Mesothelial cell of epicardium (in vitro differentiated cells): ENCODE measurements at places on chromosomes 16 and 17. TPM values are rescaled to one million over a fixed set of nuclear protein-coding genes. Genes with fewer than 3 reads are reported as not detected.

Gene SLC2A4
- 1.6 to 1.8 TPM (median 1.6 TPM) in 3 replicates for total RNA-seq

Gene RNF112
- total RNA-seq, result 2.7 to 4.8 TPM (median 4.2 TPM) in 3 replicates

Gene ZNF263
- 43.5 to 45.5 TPM (median 44.9 TPM) in 3 replicates for total RNA-seq

Gene CCT6B
- total RNA-seq, result 3.2 to 3.5 TPM (median 3.3 TPM) in 3 replicates

Gene KRTAP3-2
- total RNA-seq, result not detected in 3 replicates

Gene MYH8
- total RNA-seq, result not detected in 3 replicates

Gene KRTAP1-1
- not detected in 3 replicates for total RNA-seq

Gene KCNJ12
- total RNA-seq, result 0.53 to 0.76 TPM (median 0.54 TPM) in 3 replicates

Gene PYDC1
- not detected in 3 replicates for total RNA-seq

Gene CLEC3A
- not detected in 3 replicates for total RNA-seq

GRCh38 chr16:69564845-69565670 is 708 bp upstream of the NFAT5 start:
- no peak for DNase-seq

GRCh38 chr16:88570691-88571092 is 489 bp downstream of the ZC3H18 start:
- no peak for DNase-seq

GRCh38 chr16:7268182-7268581 is 64.5 kb upstream of the RBFOX1 start:
- no peak for DNase-seq

DNA sequence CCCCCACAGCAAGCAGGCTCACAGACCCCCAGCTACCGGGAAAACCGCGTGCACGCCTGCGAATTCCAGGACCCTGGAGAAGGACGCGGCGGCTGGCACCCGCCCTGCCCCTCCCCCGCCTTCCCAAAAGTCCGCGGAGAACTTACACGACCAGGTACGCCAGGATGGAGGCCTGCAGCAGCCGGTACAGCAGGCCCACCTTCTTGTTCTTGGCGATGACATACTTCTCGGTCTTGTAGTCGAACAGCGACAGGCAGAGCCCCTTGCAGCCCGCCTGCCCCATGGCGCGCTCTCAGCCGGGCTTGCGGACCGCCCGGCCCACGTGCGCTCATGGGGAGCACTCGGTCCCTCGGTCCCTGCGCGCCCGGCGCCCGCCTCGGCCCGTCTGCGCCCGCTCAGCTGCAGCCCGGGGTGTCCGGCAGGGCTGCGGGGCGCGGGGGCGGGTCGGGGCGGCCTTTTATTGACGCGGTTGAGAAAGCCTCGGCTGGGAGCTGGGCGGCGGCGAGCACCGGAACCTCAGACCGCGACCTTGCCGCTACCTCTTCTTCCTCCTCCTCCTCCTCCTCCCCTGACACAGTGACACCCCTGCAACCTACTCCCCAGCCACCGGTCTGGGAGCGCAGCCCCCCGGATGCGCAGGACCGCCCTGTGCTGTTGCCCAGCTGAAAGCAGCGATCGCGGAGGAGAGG is at the start of gene P2RX5:
Gene P2RX5 (minus strand): TSS at position 433 of the 689 bp plus-strand sequence. CDS start 150 bp downstream, at position 283.
- DNase-seq, result no peak

DNA sequence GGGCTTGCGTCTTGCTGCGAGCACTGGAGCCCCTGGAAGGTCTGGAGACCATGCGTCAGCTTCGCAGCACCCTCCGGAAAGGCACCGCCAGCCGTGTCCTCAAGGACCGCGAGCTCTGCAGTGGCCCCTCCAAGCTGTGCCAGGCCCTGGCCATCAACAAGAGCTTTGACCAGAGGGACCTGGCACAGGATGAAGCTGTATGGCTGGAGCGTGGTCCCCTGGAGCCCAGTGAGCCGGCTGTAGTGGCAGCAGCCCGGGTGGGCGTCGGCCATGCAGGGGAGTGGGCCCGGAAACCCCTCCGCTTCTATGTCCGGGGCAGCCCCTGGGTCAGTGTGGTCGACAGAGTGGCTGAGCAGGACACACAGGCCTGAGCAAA is 7.4 kb downstream of the MPG start:
- DNase-seq, result no peak

DNA sequence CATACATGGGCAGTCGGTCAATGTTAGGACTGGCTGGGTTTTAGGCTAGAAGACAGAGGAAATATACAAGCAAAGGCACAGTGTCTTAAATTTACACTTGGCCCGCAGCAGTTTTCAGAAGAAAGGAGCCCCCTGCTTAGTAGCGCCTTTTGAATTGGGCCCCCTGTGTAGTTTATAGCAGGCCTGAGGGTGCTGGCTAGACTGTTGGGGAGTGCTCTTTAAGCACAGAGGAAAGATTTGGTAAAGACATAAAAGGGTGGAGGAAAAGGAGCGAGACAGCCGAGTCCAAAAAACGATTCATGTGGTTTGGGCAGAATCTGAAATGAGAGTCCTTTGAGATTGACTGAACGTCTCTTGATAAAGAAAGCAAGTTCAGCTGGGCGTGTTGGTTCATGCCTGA is 10.6 kb downstream of the RMI2 start:
- DNase-seq, result no peak

GRCh38 chr16:68734782-68735181 is 2.3 kb upstream of the CDH1 start:
- DNase-seq, result no peak

DNA sequence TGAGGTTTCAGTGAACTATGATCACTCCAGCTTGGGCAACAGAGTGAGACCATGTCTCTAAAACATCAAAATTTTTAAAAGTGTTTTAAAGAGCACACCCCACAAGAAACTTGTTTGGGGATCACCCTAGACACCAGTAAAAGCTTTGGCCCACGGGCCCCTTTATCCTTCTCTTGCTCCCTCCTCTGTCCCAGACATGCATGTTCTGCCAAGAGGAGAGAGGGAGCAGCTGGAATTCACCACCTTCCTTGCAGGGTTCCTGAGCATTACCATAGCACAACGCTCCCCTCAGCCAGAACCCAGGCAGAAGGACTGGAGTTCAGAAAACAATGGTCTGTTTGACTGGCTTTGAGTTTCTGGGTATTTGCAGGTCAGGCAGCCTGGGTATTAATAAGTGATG is 214.3 kb upstream of the CDH5 start:
- no peak for DNase-seq

DNA sequence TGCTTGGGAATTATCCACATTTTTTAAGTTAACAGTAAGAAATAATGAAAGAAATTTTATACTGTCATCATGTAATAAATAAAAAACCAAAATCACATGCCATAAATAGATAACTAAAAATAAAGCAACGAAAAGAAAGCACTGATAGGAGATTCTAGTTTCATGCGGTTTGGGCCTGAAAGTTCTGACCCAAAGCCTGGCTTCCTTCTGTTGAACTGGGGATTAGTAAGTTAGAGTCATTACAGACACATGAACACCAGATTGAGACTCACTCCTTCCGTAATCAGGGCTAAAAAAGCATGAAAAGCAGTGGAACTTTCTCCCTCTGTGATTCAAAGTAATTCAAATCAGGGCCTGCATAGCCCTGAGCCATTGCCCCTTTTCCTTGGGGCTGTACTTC is 13.2 kb upstream of the SLC6A2 start:
- DNase-seq, result no peak

- DNase-seq, result no peak
Measured at GRCh38 chr17:51132964-51133319, 12.3 kb upstream of the SPAG9 start.

- no peak for DNase-seq
Measured at GRCh38 chr16:13041180-13041579, 139.8 kb downstream of the SHISA9 start.

GRCh38 chr16:24345704-24346103 is 89.6 kb downstream of the CACNG3 start:
- DNase-seq, result no peak

DNA sequence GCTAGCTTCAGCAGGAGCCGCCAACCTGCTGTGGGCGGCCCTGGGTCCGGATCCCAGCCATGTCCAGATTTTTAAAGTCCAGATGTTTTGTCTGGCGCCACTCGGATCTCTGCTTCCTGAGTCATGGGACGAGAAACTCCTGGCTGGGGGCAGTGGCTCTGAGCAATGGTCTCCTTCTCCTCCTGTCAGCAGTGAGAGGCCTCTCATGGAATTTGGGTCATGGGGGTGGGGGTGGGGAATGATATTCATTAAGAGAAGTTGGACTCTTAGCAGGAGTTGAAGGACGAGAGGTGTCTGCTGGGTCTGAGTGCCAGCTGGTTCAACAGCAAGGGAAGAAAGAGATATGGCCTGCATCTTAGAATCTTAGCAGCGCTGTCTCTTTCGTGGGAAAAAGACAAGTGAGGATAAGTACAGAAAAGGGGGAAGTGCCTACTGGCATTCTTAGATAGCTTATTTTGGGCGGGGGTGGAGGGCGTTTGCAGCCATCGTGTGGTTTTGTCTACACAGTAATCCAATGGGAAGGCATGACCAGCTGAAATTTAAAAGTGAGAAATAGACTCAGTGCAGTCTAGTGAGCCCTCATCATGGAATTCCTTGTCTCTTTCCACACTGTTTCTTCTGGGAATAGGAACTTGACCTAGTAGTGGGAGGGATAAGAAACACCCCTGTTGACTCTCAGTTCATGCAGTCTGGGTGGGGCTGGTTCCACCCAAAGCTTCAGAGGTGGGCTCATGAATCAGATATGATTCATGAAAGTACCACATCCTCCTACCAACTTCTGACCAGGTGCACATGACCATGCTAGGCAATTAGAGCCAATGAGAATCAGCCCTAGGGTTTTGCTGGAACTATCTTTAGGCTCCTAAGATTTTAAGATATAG is 80.5 kb downstream of the MYH13 start:
- DNase-seq, result no peak

- DNase-seq, result no peak
Measured at GRCh38 chr17:73138541-73139138, 26.2 kb upstream of the SSTR2 start.

DNA sequence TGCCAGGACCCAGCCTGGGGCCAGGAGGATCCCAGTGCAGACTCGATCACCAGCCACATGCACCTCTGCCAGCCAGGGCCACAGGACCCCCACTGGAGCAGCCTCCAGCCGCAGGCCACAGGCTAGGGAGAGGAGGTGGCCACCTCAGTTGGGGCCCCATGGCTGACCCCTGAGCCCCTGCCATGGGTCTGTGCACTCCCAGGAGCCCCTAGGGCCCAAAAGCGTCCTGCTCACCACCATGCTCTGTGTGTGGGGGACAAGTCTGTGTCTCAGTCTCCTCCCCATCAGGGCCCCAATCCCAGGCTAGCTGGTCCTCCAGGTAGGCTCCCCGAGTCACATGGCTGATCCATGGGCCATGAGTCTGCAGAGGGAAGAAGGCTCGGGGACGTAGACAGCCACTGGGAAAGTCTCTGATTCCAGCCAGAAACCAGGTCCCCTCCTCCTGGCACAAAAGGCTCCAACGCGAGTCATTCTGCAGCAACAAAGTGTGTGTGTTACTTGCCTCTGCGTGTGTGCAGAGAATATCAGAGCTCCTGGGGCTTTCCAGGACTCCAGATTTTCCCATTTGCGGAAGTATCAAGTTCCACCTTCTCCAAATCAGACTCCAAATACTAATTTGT is 6.1 kb upstream of the PRSS8 start:
- DNase-seq, result peak; percentile 47

DNA sequence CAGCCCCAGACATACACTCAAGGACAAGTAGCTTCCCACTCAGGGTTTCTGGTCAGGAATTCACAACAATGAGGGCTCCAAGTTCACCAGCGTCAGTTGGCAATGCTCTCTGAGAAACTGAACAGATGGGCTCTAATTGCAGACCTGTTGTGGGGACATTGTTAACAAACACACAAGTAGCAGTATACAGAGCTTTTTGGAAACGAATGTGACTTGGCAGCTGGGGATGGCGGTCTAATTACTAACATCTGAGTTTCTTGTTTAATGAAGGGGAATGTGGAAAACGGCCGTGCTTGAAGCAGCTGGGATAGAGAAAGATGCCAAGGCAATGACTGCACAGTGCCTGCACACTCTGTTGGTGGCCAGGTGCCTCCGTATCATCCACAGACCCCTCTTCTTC is 316.1 kb upstream of the IRX3 start:
- no peak for DNase-seq

- DNase-seq, result no peak
Measured at GRCh38 chr16:11004351-11004750, 60.0 kb downstream of the CLEC16A start.

DNA sequence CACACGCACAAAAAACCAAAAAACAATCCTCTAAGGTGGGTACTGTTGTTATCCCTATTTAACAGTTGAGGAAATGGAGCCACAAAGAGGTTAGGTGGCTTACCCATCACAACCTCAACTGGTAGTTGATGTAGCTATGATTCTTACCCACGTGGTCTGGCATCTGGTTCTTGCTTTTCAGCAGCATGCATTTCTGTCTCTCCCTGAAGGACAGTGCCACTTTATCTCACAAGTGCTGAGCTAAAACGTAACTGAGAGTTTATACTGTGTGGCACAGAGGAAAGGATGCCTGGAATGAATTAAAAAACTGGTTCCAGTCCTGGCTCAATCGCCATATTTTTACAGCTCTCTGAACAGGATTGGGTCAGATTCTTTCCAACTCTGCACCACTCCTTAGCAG is 1.9 kb upstream of the CORO6 start:
- no peak for DNase-seq

DNA sequence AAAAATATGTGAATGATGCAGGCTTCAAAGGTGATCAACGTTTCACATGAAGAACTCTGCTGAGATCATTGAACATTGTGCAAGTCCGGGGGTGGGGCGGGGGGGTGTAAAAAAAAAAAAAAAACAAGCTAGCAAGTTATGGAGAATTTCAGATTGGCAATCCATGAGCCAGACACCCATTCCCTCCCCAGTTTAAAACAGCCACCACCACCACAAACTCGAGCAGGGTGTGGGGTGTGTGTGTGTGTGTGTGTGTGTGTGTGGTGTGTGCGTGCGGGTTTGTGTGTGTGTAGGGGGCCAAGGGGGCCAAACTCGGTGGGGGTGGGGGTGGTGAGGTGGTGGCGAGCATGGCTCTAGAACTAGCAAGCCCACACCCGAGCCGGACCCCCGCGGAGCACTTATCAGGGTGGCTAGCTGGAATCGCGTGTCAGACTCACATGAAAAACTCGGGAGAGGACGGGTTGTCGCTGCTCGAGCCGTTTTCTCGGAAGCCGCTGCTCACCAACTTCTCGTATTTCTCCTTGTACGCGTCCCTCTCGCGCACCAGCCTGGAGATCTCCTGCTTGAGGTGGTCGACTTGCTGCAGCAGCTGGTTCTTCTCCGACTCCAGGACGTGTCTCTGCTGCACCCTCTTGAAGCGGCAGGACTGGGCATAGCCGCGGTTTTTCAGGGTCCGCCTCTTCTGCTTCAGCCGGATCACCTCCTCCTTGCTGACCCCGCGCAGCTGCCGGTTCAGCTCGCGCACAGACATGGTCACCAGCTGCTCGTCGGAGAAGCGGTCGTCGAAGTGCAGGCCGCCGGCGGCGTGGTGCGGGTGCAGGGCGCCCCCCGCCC is 2.0 kb downstream of the MAF start:
- DNase-seq, result no peak

- no peak for DNase-seq
Measured at GRCh38 chr16:1081734-1082265, 9.3 kb downstream of the SSTR5 start.

GRCh38 chr16:5064915-5065314 is 841 bp downstream of the C16orf89 start:
- DNase-seq, result no peak

- no peak for DNase-seq
Measured at GRCh38 chr16:68512183-68512582, 26.9 kb upstream of the ZFP90 start.

- DNase-seq, result no peak
Measured at GRCh38 chr16:11494029-11494428, 92.7 kb downstream of the LITAF start.

- DNase-seq, result no peak
Measured at GRCh38 chr17:20930081-20930760, 112.6 kb downstream of the USP22 start.

- DNase-seq, result no peak
Measured at GRCh38 chr17:67129283-67129682, 84.9 kb downstream of the CACNG1 start.
